ENCODE measurements at places on chromosomes 2 and 18.

- DNase-seq = no peak
Measured at GRCh38 chr18:52948868-52949444, 609.0 kb downstream of the DCC start.

- DNase-seq = no peak
Measured at GRCh38 chr2:45269149-45269793, 260.0 kb upstream of the SIX2 start.

- no peak for DNase-seq
Measured at GRCh38 chr2:16664052-16664731, 1.4 kb downstream of the CYRIA start.

DNA sequence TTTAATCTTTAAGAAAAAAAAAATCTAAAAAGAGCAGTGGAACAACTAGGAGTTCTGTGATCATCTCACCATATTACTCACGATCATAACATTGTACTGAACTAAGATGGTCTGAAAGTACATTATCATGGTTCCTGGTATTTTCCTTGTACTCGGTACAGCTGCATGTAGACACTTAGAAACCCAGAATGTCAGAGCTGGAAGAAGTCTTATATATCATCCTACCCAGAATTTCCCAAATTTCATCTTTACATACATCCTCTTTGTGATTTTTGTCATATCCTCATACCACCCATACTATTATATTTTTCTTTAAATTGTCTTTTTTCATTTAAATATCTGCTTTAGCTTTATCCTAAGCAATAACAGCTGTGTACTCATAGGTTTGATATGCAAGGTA, 12.4 kb upstream of the ST3GAL5 start:
- no peak for DNase-seq

DNA sequence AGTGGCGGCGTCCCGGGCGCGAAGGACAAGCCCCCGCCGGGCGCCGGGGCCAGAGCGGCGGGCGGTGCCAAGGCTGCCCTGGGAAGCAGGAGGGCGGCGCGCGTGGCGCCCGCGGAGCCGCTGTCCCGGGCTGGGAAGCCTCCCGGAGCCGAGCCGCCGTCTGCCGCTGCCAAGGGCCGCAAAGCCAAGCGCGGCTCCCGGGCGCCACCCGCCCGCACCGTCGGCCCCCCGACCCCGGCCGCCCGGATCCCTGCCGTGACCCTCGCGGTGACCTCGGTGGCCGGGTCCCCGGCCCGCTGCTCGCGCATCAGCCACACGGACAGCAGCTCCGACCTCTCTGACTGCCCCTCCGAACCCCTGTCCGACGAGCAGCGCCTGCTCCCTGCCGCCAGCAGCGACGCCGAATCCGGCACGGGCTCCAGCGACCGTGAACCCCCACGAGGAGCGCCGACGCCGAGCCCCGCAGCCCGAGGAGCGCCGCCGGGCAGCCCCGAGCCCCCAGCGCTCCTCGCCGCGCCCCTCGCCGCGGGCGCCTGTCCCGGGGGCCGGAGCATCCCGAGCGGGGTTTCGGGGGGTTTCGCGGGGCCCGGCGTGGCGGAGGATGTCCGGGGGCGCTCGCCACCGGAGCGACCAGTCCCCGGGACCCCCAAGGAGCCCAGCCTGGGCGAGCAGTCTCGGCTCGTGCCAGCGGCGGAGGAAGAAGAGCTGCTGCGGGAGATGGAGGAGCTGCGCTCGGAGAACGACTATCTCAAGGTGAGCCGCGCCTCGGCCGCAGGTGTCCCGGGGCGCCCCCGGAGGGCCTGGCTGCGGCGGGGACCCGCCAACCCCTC, 820 bp downstream of the MTCL1 start:
- no peak for DNase-seq

- no peak for DNase-seq
Measured at GRCh38 chr2:218858138-218858445, 1.5 kb upstream of the WNT6 start.

- no peak for DNase-seq
Measured at GRCh38 chr2:208358758-208359631, 47.6 kb upstream of the PTH2R start.

GRCh38 chr2:62415518-62415917, 90.5 kb downstream of the TMEM17 start:
- DNase-seq = no peak

GRCh38 chr2:37985333-37985732, 60.2 kb downstream of the RMDN2 start:
- no peak for DNase-seq

GRCh38 chr18:48711651-48712486, 173.0 kb downstream of the CTIF start:
- DNase-seq = no peak

DNA sequence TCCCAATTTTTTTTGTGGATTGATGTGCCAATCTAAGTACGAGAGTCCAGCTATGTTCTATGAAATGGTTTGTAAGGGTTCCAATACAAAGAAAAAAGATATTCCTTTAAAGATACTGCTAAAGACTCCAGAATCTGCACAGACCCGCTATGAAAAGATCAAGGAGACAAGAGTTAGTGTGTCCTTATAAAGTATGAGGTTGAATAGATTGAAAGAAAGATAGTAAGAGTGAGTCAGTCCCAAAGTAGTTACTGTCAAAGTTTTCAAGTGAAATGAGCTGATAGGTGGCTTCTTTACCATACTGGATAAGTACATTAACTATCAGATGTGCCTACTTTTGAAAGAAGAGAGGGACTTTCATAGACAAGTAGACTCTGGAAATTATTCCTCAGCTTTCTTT, 17.9 kb upstream of the EHBP1 start:
- DNase-seq = no peak

DNA sequence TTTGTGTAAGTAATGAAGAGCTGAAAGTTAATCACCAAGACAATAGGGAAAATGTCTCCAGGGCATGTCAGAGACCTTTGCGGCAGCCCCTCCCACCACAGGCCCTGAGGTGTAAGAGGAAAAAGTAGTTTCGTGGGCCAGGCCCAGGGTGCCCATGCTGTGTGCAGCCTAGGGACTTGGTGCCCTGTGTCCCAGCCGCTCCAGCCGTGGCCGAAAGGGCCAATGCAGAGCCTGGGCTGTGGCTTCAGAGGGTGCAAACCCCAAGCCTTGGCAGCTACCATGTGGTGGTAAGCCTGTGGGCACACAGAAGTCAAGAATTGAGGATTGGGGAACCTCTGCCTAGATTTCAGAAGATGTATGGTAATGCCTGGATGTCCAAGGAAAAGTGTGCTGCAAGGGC, 52.5 kb downstream of the CENPO start:
- no peak for DNase-seq

DNA sequence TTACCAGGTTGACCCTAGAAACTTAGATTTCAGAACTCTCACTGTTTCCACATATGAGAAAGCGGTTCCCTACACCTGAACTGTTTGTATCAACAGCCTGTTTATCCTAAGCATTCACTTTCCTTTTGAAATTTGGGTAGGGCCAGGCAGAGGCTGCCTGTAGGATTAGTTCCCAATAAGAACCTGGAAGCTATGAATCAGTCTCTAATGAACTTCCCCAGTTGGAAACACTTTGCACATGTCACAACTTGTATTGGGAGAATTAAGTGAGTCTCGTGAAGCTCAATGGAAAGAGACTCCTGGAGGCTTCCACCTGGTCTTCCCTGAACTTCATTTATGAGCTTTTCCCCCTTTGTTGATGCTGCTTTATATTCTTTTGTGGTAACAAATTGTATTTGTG, 486.6 kb upstream of the HS6ST1 start:
- DNase-seq = no peak

GRCh38 chr2:74695663-74696062, 41.6 kb downstream of the SEMA4F start:
- no peak for DNase-seq

GRCh38 chr2:58739033-58739432, 497.9 kb upstream of the FANCL start:
- DNase-seq = no peak

GRCh38 chr2:231672617-231673347, 35.5 kb upstream of the PTMA start:
- DNase-seq = no peak

GRCh38 chr2:177710889-177711288, 318.3 kb downstream of the AGPS start:
- no peak for DNase-seq

GRCh38 chr2:218622606-218623365, 15.1 kb downstream of the PLCD4 start:
- no peak for DNase-seq

DNA sequence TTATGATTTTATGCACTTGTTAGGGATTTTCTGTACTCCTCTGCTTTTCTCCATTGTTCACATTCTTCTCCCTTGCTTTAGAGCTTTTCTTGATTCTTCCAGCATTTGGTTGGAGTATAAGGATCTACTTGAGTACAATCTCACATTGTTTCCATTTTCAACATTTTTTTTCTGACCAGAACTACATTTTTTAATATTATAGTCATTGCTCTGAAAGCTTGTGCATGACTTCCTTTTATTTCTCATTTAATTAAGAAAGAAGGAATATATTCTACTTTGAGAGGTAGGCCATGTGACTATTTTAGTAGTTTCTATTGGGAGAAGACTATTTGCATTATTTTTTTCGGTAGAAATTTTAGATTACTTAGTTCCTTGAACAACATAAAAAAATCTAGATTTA, 200.4 kb downstream of the TMEM247 start:
- DNase-seq = no peak

GRCh38 chr2:236830926-236831325, 254.8 kb upstream of the COPS8 start:
- no peak for DNase-seq

GRCh38 chr2:2174956-2175355, 156.1 kb downstream of the MYT1L start:
- no peak for DNase-seq

DNA sequence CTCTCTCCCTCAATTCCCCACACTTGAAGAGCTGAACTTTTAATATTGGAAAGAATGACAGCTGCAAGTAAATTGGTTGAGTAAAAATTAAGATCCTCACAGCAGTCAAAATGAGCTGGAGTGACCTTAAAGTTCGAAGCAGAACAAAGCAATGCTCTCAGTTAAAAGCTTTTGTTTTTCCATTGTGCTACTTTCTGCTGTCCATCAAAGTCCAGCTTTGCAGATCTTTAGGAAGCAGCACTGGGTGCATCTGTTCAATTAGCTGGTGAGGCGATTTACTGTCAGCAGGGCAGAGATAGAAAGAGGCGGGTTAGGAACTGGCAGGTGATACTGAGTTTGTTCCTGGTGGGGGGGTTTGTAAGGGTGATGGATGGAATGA, 834.8 kb downstream of the CPS1 start:
- no peak for DNase-seq

DNA sequence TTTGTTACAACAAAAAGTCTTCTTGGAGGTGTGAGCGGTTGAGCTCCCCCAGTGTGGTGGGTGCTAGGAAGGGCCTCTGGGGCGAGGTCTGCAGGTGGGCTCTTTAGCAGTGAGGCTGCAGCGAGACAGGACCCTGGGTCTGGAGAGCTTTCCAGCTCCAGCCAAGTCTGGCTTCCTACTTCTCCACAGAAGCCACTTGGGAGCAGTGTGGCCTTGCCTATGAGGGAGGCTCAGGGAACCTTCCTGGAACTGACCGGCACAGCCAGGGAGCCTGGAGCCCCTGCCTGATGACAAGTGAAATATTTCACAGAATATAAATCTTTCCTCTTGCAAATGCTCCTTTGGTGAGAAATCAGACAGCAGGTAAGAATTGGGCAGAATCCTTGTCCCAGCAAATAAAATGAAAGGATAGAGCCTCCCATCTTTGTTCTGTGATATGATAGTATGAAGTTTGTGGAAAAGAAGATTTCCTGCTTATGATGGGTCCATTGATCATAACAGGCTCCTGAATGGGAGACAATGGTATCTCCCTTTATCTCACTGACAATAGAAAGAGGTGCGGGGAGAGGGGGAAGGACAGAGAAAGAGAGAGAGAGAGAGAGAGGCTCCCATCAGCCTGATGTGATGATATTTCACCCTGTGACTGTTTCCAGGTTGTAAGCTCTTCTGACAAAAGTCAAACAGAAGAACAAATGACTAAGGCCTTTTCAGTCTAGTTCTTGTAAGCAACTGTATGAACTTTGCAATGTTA, 289.8 kb upstream of the SPRED2 start:
- DNase-seq = no peak

GRCh38 chr2:240168041-240168440, 27.6 kb upstream of the OTOS start:
- no peak for DNase-seq

GRCh38 chr2:24908461-24908901, 11.6 kb downstream of the ADCY3 start:
- DNase-seq = no peak

GRCh38 chr2:42545023-42545721, 23.3 kb upstream of the MTA3 start:
- DNase-seq = no peak

GRCh38 chr18:29586210-29586609, 1409.3 kb upstream of the CDH2 start:
- no peak for DNase-seq

DNA sequence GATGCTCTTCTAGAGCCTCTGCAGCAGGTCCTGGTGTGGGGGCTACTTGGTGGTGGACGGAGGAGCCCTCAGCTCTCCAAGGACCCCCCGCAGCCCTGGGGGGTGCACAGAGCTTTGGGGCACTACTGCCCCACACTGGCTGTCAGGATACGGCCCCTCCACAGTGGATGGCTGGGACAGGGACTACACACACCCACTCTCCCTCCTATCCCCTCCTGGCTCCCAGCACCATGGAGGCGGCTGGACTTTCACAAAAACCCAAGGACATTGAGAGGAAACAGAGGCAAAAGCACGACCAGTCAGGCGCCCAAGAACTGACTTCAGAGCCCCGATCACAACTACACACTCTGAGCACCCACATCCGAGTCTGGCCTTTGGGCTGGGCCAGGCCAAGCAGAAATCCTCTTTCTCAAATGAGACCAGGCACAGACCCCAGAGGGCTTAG, 12.6 kb downstream of the GPR35 start:
- no peak for DNase-seq

GRCh38 chr2:7670905-7671641, 753.9 kb downstream of the RNF144A start:
- no peak for DNase-seq

DNA sequence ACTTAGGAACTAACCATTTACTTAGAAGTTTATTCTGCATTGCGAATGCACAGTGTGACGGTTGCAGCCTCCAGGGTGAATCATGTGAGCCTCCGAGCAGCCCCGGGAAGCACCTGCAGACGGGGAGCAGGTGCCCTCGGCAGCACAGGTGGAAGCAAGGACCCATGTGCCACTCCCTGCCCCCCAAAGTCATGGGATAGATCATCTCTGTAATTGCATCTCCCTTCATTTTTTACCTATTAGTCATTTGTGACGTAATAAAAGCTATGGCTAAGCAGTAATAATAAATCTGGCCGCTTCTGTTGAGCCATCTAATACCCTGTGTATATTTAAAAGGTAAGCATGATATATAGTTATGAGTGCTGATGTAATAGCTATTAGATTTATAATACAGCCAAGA, 97.2 kb downstream of the PTGR3 start:
- DNase-seq = no peak

- DNase-seq = no peak
Measured at GRCh38 chr2:122955776-122956175, 1069.3 kb upstream of the CNTNAP5 start.

- peak; percentile 14 for DNase-seq
Measured at GRCh38 chr2:36800381-36800780, 103.9 kb downstream of the VIT start.

- DNase-seq = no peak
Measured at GRCh38 chr18:57589161-57589560, 2.7 kb upstream of the FECH start.

- no peak for DNase-seq
Measured at GRCh38 chr2:238929242-238930081, 81.6 kb downstream of the TWIST2 start.
